ENCODE measurements at places on chromosomes 13 and 19.

DNA sequence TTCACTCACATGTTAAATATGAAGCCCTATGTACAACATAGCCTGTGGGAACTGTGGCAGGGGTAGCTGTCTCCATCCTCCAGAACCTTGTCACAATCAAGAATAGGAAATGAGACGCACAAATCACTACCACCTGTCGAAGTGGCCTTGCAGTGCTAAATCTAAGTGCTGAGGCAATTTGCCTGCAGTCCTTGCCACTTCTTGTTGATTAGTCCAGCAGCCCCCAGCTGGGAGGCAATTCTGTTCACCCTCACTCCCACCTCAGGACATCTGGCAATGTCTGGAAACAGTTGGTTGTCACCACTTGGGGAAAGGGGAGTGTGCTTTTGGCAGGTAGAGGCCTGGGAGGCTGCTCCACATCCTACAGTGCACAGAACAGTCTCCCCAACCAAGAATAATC lies 10.7 kb downstream of the RFX2 start:
- DNase-seq = no peak

GRCh38 chr19:10514211-10515145 lies 2.8 kb downstream of the S1PR5 start:
- no peak for DNase-seq

- peak; percentile 99 for DNase-seq
Measured at GRCh38 chr19:4811328-4812131, 20.0 kb downstream of the TICAM1 start.

- DNase-seq = peak; percentile 94
Measured at GRCh38 chr19:3324405-3324856, 42.0 kb upstream of the NFIC start.

- no peak for DNase-seq
Measured at GRCh38 chr19:10808937-10809649, 26.9 kb downstream of the TMED1 start.

- DNase-seq = no peak
Measured at GRCh38 chr19:51737924-51738323, 13.8 kb downstream of the FPR1 start.

DNA sequence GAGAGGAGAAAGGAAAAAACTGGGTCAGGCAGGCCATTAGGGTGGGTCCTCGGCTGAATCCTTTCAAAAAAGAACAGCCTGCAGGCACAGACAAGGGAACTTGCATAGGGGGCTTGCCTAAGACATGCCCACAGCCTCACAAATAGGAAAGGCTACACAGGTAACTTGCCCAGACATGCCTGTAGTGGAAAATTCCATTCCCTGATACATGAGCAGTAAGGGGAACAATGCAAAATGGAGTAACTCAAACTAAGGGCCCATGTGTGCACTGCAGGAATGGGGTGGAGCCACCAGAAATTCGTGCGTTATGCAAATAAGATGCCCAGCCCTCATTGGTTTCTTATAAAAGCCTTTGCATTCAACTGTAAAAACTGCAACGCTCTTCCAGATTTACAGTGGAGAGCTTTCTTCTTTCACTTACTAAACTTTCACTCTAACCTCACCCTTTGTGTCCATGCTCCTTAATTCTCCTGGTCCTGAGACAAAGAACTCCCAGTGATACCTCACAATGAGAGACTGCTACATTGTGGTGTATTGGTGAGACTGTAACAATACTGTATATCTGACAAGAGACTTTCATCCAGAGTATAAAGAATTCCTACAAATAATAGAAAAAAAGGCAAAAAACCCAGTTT lies 59.5 kb upstream of the SLITRK1 start:
- no peak for DNase-seq

DNA sequence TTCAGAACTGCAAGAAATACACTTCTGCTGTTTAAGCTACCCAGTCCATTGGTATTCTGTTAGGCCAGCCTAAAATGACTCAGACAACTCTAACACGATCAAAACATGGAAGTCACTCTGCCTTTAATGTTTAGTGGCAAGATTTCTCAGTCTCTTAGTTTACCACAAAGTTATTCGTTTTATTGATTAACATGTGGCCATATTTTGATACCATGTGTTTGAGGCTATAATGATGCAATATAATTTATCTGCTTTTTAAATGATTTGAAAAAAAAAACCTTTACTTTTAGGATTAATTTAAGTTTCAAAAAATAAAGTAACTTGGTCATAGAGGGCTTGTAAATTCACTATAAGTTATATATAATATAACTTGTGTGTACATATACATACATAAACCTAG lies 223.4 kb downstream of the SPRY2 start:
- no peak for DNase-seq

GRCh38 chr19:39679791-39680168 lies 24.1 kb downstream of the LGALS16 start:
- DNase-seq = no peak

- DNase-seq = no peak
Measured at GRCh38 chr19:6958791-6959190, 62.4 kb downstream of the MBD3L2B start.

DNA sequence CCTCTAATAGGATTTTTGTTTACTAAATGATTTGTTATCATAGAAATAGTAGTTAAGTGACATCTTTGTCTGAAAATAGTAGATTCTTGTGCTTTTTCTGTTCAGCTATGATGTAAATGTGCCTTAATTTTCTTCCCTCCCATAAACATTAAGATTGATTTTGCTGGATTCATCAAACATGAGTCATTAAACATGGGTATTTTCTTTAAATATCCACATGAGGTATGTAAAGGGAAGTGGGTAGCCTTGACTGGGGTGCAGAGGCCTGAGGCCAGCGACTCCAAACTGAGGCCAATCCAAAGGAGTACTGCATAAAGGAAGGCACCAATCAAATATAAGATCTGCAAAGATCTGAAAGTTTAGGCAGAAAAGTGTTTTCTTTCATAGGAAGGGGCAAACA lies 3.7 kb downstream of the ZNF136 start:
- no peak for DNase-seq

- DNase-seq = no peak
Measured at GRCh38 chr19:50947123-50947522, 5.7 kb downstream of the KLK5 start.

All from H1 (cell line).